Osteocyte (in vitro differentiated cells): ENCODE measurements at places on chromosomes 13 and 19. TPM values are rescaled to one million over a fixed set of nuclear protein-coding genes. Genes with fewer than 3 reads are reported as not detected.

GRCh38 chr19:7397687-7398086 is 49.0 kb downstream of the ARHGEF18 start:
- no peak for DNase-seq

Gene GNG7
- 5.1 TPM in 2 replicates for total RNA-seq

GRCh38 chr19:31553846-31554215 is 204.6 kb upstream of the TSHZ3 start:
- no peak for DNase-seq

DNA sequence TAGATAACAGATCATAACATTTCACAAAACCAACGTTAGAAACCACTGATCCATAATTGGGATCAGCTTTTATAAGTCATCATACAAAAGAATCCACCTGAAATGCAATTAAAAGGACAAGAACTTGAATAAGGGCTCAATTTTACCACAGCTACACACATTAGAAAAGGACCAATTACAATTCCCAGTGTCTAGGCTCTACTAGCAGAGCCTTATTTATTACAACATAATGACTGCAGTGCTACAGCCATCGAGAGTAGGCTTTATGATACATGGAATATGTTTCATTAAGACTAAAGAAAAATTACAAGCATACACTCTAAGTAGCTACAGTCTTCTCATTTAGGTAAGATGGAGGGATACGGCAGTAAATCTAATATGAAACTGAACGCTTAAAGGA is 2.9 kb downstream of the RBM26 start:
- no peak for DNase-seq

Gene IL27RA
- 1.8 and 1.9 TPM in 2 replicates for total RNA-seq

DNA sequence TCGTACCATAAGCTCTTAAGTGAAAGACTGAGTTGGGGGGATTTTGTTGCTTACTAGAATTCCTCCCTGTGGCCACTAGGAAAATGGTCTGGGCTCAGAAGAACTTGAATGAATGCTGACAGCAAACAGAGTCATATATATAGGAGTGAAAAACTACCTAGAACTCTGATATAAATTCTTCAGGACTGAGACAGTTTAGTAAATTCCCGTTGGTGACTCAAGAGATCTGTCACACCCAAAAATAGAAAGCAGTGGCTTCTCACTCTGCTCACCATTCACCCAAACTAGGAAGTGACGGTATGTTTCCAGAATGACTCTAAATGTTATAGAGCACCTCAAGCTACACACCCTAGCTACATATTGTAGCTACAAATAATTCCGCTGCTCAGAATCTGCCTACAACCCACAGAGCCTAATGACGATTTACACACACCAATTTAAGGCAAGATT is 116.2 kb downstream of the TBC1D4 start:
- DNase-seq, result no peak

DNA sequence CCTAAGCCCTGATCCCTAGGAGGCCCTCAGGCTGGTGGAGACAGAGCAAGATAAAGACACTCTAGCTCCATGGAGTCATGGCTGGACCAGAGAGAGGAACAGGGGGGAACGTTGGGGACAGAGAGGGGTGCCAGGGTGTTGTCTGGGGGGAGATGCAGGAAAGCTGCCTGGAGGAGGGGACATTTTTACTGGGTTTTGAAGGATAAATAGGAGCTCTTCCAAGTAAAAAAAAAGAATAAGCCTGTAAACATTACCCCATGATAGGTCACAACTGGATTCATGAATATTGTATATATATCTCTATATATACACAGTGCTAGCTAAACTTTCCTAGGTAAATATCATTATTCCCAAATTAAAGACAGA is 714 bp downstream of the HSH2D start:
- no peak for DNase-seq

DNA sequence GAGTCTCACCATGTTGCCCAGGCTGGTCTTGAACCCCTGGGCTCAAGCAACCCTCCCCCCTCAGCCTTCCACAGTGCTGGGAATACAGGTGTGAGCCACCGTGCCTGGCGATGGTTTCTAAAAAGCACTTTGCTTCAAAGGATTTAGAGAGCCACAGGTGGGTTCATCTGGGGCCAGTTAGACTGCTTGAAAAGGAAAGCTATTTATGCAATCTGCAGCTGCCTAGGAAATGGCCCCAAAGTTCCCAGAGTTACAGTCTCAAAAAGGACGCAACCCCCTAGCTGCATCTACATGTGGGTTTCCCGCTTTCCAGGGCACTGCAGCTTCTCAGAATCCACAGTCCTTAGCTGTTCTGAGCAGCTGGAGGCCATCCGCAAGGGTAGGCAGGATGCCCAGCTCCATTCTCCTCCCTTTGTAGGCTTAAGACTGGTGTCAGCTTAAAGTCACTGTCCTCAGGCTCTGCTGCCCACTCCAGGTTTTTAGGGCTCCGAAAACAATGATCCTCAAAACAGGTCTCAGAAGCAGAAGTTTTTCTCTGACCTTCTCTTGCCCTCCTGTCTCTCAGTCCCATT is 41.4 kb downstream of the ZNF823 start:
- no peak for DNase-seq

Gene IRGC
- total RNA-seq, result not detected in 2 replicates
